CD4-positive, alpha-beta T cell treated with Interleukin-2 at 100 ng/mL for 4 hours (primary cell): ENCODE measurements at places on chromosomes 16 and 17.

DNA sequence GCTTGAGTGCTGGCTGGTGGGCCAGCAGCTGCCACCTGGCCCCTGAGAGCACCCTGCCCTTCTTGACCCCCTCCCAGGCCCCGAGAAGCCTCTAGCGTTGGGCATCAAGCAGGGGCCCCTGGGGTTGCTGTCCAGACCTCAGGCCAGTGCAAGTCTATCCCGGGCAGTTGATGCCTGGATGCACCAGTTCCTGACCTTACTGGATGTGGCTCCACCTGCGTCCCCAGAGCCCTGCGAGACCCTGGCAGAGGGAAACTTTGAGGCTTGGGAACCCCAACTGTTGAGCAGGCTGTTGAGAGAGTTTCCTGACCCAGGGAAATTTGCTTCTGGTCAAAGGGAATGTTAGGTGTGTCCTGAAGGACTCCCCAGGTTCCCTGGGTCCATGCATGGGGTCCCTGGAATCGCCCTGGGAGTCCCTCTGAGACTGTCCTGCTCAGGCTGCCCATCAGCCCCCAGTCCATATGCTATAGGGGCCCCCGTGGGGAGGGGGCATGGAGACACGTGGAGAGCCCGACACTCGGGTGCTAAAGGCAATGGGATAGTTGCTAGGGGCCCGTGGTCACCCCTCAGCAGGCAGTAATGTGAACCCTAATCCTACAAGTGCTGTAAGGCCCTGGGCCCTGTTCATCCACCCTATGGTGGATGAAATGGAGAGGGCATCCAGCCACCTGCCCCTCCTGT lies 46.4 kb downstream of the RAB11FIP4 start:
- DNase-seq = no peak

DNA sequence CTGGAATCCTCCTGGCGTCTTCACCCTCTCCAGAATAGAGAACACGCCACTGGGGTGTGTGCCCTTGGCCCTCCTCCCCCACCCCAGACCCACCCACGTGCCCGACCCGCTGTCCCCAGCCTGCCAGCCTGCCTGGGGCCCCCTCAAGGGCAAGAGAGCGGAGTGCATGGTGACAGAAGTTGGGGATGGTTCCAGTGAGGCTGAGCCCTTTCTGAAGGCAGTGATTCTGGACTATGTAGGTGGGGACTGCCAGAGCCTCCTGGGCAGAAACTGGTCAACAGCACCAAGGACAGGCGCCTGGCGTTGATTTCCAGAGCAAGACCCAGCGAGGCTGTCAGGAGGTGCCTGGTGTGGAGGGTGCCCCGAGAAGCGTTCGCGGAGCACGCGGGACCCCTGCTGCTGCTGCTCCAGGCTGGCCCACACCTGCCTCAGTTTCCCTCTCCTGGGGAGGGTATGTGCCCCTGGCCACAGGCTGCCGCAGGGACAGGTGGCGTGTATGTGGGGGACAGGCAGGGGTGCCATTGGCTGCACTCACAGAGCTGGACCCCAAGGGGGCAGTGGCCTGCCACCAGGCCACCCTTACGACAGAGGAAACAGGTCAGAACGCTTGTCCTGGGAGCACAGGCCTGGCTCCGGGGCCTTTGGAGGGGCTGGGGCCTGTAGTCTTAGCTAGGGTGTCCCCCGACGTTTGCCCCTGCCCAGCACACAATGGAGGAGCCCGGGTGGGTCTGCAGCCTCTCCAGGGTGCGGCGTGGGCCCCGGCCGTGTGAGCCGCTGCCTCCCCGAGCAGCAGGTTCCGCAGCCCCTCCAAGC lies 1.2 kb downstream of the SSTR5 start:
- no peak for DNase-seq

- DNase-seq = no peak
Observed at GRCh38 chr17:35514564-35514963, 22.9 kb downstream of the SLFN12L start.

DNA sequence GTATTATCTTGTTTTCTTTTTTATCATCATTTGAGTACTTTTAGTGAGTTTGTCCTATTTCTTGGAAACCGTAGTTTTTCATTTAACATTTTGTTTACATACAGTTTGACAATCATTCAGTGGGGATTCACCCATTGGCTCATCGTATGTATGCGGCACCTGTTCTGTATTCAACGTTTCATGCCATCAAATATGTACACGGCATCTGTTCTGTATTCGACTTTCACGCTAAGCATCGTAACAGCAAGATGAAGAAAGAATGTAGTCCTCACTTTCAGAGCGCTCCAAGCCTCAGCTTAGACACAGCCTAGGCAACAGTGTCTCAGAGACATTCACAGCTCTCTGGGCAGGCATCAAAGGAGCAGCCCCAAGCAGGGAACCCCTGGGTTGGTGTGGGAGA lies 177.2 kb upstream of the CHMP6 start:
- DNase-seq = no peak

- DNase-seq = no peak
Observed at GRCh38 chr17:52546493-52546892, 388.0 kb upstream of the CA10 start.

DNA sequence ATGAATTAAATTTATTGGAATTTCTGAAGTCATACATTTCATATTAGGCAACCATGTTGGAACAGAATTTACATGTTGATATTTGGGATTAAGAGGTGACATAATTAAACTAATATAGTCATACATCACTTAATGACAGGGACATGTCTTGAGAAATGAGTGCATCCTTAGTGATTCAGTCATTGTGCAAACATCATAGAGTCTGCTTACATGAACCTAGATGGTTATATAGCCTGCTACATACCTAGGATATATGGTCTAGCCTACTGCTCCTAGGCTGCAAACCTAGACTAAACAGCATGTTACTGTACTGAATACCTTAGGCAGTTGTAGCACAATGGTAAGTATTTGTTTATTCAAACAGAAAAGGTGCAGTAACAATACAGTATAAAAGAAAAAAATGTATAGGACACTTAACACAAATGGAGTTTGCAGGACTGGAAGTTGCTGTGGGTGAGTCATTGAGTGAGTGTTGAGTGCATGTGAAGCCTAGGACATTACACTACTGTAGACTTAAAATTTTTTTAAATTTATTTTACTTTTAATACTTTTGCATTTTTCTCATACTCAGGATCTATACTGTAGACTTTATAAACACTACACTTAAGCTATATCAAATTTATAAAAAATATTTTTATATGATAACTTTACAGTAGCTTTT lies 85.6 kb downstream of the OMG start:
- no peak for DNase-seq

GRCh38 chr17:28189667-28190066 lies 129.3 kb upstream of the TMEM97 start:
- no peak for DNase-seq

DNA sequence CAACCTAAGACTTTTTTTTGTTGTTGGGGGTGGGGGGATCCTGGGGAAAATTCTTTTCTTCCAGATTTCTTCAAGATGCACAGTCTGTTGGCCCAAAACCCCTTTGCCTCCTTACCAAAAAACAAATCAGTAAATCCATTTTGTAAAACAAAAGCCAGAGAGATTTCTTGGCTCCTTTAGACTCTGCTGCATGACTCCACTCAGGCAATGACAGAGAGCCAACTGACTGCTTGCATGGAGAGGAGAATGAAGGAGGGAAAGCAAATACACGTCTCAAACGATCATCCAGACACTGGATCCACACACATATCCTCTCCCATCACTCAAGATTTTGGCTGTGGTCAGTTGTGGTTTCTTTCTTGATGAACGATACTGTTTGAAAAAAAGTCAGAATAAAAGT lies 13.8 kb downstream of the COPRS start:
- no peak for DNase-seq

DNA sequence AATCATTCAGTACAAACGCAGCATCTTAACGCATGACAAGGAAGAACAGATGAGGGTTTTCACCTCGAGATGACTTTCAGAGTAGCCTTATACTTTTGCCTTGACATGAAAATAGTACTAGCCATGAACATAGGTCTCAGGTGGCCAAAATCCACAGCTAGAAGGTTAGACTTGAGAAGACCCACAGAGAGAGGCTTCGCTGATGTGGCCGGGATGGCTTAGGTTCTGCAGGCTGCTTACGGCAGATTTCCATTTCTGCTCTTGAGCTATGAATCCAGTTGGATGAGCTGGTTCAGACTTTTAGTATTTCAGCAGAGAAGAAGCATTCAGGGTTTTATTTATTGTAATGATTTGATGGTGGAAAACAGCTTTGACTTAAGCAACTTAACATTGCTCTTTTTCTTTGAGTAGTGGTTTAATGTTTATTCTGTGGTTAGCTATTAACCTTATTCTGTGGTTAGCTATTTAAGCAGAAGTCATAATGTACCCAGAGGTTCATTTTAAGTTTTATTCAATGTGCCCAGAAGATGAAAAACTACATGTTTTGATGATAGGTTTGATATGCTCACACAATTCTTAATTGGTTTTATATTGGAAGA lies 7.6 kb downstream of the KRT24 start:
- DNase-seq = no peak

GRCh38 chr17:53627511-53627910 lies 195.2 kb upstream of the KIF2B start:
- DNase-seq = no peak
